ENCODE measurements at places on chromosomes 16 and 17.
A peak's percentile ranks its signal among the peaks of the same experiment; 100 is the strongest.

DNA sequence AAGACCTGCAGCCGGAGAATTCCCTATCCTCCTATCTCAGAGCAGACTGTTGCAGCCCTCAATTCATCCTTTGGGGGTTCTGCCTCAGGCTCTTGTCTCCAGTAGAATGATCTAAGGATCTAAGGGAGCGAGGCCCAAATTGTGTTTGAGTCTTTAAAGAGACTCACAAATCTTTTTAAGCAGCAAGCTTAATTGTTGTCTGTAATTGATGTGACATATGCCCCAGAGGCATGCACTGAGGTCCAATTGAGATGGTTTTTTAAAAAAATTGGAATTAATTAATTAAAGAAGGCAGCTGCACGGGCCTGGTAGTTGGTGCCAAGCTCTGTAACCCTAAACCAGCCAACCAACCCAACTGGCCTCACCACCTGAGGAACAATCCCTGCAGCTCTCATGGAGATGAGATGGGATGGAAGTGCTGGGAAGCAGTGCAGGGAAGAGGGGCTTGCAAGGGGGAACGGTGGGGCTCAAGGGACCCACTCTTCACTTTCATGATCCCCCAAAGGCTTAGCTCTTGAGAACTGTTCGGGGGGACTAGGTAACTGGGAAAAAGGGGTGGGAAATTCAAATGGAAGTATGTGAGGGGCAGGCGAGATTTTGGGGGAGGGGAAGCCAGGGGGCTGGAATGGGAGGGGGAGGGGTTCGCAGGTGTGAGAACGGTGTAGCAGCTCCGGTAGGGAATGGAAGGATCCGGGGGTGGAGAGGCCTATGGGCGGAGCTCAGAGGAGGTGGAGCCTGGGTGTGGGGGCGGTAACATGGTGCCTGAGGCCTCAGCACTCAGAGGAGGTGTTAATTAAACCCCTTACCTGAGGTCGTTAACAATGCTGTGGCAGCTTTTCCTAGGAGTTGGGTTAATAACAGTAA lies 9.2 kb upstream of the ZNF652 start:
- no peak for DNase-seq

DNA sequence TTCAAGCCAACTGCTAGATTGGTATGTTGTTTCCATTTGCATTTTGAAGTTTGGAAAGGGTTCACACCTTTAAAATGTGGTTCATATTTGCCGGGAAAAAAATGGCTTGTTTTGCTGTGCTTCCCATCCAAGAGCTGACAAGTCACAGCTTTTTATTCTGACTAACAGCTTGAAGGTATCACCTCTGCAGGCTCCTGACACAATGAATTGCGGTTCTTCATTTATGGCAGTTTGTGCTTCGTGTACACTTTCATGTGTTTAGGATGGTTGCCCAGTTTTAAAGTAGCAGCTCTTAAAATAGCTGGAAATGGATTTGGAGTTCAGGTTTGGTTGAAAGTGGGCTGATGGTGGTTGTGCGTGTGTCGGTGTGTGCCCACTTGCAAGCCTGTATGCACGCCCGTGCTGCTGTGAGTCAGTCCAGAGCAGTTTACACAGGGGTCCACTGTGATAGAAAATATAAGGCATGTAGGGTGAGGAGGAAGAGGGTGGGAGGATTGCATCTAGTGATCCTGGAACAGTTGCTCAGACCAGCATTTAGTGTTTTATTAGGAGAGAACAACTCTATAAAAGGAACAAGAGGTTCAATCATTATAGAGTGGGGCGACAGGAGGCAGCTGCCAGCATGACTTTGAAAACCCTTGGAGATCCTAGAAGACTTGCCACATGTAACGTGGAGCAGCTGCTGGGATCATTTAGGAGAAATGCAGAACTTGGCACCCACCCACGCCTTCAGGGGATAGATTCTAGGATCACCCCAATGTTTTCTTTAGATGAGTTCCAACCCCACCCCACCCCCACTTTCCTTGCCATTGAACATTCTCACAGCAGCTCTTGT lies 108.0 kb upstream of the TBX2 start:
- peak; percentile 33 for DNase-seq

GRCh38 chr17:48052956-48053757 lies 5.0 kb downstream of the NFE2L1 start:
- no peak for DNase-seq

DNA sequence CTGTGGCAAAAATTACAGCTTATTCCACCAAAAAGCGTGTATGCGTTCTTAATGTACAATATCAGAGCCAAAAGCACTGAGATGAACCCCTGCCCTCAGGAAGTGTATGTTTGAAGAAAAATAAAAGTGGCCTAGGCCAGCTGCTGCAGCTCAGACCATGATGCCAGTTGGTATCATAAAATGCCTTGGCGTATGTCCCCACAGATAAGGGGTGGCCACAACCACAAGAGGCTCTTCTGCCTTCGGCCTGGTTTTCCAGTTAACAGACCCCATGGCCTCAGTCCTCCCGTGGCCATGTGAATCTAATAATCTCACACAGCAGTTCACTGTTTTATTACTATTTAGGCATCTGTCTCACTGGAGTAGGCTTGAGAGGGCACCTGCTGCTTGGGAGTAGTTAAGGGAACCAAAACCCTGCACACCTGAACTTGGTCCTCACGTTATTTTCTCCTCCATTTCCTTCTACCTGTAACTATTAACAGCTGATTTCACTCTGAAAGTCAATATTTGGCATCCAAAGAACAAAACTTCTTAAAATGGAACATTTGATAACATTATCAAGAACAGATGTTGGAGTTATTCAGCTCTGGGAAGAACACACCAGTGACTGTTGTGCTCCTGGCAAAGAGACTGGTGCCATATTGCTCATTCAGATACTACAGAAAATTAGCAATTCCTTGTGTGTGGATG lies 34.8 kb upstream of the ERN1 start:
- DNase-seq: no peak

DNA sequence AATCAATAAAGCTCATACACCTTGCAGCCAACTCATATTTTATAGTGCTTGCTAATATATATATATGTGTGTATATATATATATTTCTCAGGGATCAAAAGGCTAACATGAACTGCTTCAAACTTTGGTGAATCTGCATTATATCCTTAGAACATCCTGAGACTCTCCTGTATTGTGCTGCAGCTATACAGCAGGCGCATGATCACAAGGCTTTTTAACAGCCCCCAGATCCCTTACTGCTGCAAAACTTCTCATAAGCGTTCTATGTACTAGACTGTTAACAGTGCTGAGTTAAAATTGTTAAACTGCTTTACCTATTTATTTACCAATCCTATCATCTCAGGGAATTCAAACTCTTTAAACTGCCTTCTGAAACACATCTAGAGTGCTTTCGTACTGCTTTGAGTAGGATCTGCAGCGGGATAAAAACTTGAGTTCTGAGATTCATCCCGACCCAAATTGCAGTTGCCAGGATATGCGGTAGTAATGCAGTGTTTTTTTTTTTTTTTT lies 1.3 kb downstream of the GPATCH8 start:
- DNase-seq: no peak

DNA sequence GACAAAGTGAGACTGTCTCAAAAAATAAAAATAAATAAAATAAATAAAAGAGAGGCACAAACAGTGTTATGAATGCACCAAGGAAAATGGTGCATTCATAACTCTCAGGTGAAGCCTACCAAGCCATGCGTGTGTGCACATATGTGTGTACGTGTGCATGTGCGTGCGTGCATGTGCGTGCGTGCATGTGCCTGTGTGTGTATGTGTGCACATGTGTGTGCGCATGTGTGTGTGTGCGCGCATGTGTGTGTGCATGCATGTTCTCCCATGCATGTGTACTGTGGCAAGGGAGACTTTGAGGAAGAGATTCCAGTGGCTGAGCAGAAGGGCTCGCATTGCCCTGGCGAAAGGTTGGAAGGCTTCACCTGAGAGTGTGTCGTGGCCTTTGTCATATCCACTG lies 4.7 kb downstream of the SPN start:
- DNase-seq: no peak

GRCh38 chr16:2865651-2866050 lies 7.7 kb upstream of the PRSS22 start:
- DNase-seq: no peak

DNA sequence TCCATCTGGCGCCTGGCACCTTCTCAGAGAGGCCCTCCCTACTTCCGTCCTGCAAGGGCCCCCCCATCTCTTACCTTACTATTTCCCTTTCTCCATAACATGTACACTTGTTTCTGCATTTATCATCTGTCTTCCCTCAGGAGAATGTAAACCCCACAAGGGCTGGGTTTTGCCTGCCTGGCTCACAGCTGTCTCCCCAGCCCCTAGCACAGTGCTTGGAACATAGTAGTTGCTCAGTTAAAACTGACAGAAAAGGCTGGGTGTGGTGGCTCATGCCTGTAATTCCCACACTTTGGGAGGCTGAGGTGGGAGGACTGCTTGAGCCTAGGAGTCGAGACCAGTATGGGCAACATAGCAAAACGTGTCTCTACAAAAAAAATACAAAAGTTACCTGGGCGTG lies 5.7 kb upstream of the SNN start:
- DNase-seq: no peak

DNA sequence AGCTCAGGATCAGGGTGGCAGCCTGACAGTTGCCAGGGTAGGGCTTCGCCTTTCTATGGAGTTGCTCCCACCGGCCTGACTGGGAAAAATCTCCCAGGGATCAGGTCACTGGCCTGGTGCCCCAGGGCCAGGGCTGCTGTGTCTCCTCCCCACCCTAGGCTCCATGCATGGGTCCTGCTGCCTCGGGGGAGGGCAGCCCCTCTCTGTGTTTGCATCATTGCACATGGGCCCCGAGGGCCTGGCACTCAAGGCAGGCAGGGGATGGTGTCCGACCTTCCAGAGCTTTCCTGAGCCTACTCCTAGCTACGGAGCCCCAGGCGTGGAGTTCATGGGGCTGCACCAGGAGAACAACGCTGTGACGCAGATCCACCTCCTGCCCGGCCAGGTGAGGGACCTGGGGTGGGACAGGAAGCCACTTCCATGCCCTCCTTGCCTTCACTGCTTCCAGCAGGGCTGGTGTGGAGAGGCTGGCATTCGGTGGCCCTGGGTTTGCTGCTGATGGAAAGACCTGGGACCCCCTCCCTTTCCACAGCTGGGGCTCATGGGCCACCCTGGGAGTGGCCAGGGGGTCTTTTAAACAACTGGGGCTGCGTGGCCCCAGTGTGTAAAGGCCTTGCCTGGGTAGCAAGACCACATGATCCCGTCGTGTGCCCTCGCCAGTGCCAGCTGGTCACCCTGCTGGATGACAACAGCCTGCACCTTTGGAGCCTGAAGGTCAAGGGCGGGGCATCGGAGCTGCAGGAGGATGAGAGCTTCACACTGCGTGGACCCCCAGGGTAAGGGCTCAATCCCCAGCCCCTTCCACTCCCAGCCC lies 29.5 kb upstream of the MYO15B start:
- DNase-seq: no peak

- DNase-seq: no peak
These were observed at the start of gene PVALEF for GRCh38 chr17:81165246-81166032. Gene PVALEF, plus strand, starts transcription at chr17:81165507. Its CDS starts 15,720 bp downstream, at chr17:81181227.

DNA sequence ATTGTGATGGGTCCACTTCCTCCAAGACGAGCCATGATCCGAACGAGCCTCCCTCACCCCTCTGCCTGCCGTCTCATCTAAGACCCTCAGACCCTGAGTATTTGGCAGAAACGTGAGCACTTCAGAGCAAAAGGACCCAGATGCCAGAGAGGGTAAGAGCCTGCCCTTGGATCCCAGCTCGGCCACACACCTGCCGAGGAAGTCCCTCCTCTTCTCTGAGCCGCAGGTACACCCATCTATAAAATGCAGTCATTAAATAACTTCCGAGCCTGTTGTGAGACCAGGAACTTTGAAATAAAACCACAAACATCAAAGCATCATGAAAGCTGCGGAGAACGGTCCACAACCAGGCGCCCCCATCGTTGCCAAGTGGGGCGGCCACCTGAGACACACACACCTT lies 64.8 kb upstream of the DOC2B start:
- no peak for DNase-seq

DNA sequence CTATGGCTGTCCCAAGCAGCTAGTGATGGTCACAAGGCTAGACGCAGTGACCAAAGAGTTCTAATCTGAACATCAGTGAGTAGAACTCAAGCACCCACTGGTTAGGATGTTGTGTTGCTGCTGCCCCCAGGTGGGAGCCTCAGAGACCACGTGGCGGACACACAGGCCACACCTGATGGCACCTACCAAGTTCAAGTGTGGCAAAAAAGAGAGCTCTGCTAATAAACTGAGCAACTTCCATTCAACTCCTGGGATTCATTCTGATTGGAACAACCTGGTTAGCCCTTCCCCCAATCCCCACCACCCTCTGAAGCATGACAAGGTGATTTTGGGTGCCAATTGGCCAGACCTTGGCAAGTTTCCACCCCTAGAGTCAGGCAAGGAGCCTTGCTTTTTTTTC lies 3.5 kb upstream of the LCMT1 start:
- no peak for DNase-seq

GRCh38 chr16:20822521-20823325 lies 16.4 kb downstream of the REXO5 start:
- no peak for DNase-seq

DNA sequence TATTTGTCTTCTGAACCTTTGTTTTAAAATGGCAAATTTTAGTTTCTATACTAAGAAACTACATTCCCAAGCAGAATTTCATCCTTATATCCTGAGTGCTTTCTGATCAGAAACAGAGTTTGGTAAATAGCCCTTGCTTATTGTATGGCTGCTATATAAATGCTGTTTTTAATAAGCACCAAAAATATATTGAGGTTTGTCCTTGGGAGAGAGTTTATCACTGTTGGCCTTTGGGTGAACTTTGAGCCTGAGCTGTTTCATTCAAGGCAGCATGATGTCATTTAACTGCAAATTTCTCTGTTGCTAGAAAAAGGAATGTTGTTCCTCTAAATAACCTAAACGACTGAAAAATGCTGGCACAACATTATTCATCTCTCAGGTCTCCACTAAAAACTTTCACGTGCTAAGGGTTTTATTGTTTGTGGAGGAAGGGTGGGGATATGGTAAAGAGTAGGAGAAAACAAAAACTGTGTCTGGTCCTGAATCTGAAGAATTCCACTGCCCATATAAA lies 334.3 kb upstream of the TBX2 start:
- DNase-seq: no peak

GRCh38 chr17:65914784-65915342 lies 277.1 kb downstream of the CEP112 start:
- DNase-seq: no peak

GRCh38 chr17:30600060-30600829 lies 123.0 kb downstream of the GOSR1 start:
- DNase-seq: peak; percentile 95

DNA sequence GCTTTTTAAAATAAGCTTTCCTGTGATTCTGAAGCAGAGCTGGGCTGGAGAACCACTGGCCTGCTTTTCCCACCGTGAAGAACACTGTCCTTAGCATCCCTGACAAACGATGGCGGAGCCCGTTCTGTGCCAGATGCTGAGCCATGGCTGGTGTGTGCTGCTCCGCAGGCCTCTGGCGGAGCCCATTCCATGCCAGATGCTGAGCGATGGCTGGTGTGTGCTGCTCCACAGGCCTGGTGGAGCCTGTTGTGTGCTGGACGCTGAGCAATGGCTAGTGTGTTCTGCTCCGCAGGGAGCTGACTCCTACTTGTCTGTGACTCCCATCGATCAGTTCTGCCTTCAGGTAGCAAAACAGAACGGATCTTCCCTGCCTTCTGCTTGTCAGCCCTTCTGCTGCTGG lies 4.3 kb downstream of the ENDOV start:
- DNase-seq: no peak

Measured in islet precursor cell (in vitro differentiated cells).